ENCODE measurements at places on chromosomes 2 and 18. TPM values are rescaled to one million over a fixed set of nuclear protein-coding genes. Genes with fewer than 3 reads are reported as not detected.

DNA sequence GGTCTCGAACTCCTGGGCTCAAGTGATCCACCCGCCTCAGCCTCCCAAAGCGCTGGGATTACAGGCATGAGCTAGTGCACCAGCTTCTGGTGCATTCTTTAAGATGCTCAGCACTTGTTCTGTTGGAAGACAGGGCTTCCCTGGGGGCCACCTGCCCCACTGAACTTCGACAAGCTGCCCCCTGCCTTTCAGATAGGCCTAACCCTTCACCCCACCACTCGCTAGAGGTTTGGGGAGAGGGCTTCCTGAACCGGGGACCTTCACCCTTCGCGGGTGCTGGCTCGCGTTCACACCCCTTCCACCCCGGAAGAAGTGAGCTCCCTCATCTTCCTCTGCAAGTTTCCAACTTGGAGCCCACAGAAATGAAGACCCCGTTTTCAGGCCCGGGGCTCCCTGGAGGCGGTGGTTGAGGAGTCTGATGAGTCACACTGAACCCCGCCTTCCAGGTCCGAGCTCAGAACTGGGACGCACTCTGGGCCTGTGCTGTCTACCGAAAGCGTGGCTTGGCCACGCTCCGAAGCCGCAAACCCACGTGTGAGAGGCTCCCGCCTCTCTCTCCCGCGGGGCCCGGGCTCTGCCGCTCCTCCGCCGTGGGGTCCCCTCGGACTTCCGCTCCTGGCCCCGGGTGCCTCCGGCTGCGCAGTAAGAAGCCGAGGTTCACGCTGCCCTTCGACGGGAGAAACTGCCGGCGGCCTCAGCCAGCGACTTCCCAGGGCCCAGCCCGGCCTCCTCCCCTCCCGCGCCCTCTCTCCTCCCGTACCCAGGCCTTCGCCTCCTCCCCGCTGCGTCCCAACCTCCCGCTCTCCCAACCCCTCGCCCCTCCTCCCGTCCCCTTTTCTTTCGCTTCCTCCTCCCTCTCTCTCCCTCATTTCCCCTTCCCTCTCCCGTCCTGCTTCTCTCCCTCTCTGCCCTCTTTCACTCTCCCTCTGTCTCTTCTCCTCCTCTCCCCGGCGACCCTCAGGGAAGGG, 47.5 kb upstream of the SP3 start:
- DNase-seq = peak; percentile 90

DNA sequence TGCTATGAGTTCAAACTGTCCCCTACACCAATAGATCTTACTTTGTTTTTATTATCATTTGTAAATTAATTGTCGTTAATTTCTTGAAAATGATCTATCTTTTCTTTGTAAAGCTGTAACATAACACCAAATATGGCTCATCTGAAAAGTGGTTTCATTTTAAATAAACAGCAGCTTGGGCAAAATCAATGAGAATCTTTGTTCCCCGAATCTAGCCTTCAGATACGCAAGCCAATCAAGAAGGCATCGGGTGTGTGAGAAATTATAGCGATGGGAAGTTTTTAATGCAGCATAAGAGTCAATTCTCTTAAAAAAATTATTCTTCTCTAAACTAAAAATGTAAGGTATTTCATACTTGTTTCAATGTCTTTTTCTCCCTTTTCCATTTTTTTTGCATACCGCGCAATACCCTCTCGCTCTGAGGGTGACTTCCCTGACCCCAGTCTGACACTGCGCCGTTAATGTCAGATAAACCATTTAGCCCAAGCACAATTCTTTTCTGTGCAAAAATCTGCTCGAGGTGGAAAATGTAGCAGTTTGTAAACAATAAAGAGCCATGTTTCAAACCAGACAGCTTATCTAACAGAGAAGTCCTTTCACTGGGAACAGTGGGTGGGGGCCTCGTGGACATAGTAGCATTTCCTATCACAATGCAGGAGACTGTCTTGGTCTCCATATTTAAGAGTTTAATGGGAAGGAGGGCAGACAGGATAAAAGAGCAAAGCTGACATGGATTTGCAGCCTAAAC, 129.4 kb downstream of the TCF4 start:
- no peak for DNase-seq

- DNase-seq = no peak
Observed at GRCh38 chr18:23740105-23740830, 51.0 kb downstream of the LAMA3 start.

DNA sequence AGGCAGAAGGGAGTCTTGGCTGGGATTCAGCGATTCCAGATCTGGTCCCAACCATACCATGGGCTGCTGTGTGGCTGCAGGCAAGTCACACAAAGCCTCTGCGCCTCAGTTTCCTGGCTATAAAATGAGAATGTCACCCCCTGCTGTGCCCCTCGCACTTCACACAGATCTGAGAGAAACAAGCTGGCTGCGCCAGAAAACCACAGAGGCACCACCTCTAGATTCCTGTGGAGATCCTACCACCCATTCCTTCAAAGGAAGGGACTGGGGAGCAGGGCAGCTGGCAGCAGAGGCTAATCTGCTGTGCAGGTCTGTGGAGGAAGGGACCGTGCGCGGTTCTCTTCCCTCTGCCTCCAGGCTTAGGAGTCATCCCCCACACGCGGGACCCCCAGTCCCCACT, 19.8 kb downstream of the NEURL3 start:
- no peak for DNase-seq

Gene GALNT14
- 0.38 TPM for total RNA-seq

Gene STARD6
- total RNA-seq = not detected

Gene KCNJ13
- total RNA-seq = not detected

Gene ANKRD36
- 5.6 TPM for total RNA-seq

Measured in Right ventricle myocardium inferior (tissue), 1 donor.